Activated CD8-positive, alpha-beta memory T cell treated with anti-CD3 and anti-CD28 coated beads for 1 hour (primary cell): ENCODE measurements at places on chromosomes 3 and 15.
A peak's percentile ranks its signal among the peaks of the same experiment; 100 is the strongest.

DNA sequence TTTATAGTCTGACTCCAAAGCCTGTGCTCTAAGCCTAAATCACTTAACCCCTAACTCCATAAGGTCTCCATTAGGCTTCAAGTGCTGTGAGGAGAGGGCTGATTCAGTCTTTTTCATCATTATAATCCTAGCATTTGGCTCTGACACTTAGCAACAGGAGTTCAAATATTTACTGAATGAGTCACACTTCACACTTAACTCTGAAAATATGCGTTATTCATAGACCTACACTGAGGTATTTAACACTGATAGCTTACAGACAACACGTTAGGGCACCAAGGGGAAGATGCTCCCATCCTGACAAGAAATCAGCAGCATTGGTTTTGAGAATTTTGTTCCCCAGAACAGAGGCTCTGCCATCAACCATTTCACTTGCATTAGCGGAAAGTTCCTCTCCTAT is 53.5 kb downstream of the MSL2 start:
- no peak for DNase-seq

- no peak for DNase-seq
Measured at GRCh38 chr3:144407335-144407734, 435.7 kb downstream of the DIPK2A start.

GRCh38 chr3:72763751-72764440 is 84.3 kb downstream of the SHQ1 start:
- no peak for DNase-seq

- DNase-seq: no peak
Measured at GRCh38 chr3:63955036-63955650, 43.0 kb upstream of the SCAANT1 start.

DNA sequence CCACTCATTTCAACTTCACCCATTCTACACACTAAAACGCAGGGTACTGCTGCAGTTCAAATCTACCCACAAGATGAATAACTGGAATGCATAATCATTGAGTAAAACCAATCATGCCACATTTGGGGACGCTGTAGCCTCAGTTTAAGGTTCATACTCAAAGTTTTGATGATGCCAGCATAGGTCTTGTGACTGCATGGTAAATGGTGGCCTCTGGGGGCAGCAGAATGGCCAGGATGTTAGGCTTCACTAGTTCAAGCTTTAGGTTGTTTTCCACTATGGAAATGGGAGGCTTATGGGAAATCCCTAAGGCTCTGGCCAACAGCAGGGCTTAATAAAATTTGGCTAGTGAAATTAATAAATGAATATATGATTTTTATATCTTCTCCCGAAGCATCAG is 104.3 kb upstream of the TSC22D2 start:
- DNase-seq: no peak

DNA sequence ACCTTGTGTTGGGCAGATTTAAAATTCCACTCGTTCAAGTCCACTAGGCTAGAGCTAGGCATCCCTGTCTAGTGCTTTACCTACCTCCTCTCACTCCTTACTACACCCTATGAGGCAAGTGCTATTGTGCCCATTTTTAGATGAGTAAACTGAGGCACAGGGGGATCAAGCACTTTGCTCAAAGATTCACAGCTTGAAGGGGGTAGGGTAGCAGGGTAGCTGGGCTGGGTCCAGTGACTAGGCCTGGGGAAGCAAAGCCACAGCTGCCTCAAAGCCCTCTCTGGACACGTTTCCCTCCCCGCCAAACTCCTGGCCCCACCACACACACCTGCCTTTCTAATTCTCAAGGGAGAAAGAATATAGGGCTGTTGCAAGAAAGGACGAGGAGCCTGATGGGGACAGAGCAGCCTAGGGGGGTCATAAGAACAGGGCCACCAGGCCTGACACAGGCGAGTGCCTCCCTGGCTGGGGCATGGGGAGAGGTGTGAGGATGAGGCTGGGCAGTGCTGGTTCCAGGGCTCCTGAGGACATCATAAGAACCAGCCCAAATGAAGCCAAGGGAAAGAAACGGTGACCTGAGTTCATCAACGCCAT is 34.8 kb upstream of the SFMBT1 start:
- no peak for DNase-seq

DNA sequence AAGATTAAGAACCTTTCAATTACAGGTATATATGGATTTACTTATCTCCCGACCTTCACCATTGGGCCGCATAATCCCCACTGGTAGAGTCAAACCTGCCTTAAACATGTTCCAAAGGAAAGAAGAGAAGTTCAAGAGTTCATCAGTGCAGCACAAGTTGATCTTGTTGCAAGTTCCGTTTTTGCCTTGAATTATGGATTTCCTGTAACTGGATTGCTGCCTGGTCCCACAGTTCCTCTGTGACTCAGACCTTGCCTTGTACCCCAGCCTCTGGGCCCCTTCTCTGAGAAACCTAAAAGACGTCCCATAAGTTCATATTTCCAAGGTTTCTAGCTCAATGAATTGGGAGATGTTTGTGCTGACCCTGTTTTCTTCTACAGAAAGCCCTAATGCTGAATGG is 112.5 kb upstream of the THBS1 start:
- no peak for DNase-seq

DNA sequence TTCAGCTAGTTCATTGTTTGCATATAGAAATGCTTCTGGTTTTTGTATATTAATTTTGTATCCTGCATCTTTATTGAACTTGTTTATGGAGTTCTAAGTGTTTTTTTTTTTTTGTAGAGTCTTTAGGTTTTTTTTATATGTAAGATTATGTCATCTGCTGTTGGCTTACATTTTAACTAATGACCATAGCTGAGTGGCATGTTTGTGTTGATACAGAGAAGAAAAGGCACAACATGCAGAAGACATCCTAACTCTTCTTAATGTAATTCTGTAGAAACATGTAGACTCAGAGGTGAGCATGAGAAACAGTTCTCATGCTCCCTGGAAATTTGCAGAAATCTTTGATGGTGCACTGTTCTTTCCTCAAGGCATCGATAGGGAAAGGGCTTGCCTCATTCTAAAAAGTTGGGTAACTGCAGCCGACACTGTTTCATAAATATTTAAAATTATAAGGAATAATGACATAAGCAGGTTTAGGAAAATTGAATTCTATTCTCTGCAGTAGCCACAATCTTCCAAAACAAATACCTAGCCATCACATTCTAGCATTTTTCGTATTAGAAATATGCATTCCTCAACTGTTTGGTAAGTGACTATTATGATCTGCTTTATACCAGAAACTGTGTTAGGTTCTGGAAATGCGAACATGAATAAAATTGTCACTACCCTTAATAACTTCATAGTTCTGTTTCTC is 499.6 kb upstream of the KCNMB2 start:
- no peak for DNase-seq

DNA sequence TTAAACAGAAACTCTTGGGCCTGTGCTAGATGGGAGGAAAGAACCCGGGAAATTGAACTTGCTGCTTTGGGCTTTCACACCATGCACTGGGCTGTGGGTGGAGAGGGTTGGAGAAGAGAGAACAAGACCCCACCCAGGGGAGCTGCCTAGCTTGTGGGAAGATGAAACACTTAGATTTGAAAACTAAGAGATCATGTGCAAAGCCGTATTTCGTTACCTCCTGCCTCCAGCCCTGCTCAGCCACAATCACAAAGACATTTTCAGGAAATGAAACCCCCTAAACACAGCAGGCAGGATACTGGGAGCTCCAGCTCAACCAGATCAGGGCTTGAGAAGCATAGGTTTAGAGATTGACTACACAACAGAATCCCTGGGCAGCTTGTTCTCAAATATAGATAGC is 183.0 kb upstream of the C2CD4B start:
- DNase-seq: no peak

DNA sequence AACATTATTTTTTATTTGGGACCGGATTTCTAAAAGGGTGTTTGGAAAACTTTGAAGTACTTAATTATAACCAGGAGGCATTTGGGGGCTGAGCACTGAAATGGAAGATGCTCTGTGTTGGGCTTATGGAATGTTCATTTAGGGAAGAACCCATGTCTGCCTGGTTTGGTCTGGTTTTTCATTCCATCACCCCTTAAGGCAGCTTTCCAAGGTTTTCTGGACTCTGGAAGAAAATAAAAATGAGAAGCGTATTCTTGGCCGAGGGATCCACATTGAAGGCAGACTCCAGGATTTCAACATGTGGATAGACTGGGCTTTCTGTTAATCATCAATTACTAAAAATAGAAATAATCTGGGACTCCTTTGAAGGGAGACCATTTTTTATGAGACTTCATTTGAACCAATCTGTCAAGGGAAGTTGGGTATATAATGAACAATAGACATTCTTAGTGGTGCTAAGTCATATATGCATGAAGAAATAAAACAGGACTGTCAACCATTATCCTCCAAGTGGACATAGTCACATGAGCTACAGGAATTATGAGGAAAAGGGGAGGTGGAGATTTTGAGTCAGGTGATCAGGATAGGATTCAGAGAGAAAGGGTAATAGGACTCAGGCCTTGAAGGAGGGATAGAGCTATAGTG is 270.5 kb upstream of the ADAMTS9 start:
- DNase-seq: no peak

GRCh38 chr3:30475038-30475808 is 131.2 kb upstream of the TGFBR2 start:
- DNase-seq: no peak

- DNase-seq: peak; percentile 46
Measured at GRCh38 chr3:183513046-183513706, 42.3 kb downstream of the KLHL6 start.

DNA sequence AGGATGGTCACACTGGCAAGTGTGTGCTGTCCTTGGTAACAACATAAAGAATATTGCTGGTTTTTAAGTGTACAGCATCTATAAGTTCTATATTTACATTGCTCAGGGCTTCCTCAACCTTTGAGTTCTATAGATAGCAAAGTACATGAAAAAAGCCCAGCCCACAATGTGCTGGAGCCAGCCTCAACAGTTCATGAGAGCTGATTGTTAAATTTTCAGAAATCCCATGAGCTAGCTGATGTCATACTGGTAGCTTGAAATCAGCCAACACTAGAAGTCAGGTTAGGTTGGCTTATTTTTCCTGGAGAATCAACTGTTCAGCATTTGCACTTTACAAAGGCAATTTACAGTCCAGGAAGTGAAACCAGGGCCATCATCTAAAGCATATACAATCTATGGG is 102.8 kb downstream of the STRIT1 start:
- no peak for DNase-seq

- DNase-seq: no peak
Measured at GRCh38 chr3:188090620-188091309, 63.2 kb upstream of the LPP start.

DNA sequence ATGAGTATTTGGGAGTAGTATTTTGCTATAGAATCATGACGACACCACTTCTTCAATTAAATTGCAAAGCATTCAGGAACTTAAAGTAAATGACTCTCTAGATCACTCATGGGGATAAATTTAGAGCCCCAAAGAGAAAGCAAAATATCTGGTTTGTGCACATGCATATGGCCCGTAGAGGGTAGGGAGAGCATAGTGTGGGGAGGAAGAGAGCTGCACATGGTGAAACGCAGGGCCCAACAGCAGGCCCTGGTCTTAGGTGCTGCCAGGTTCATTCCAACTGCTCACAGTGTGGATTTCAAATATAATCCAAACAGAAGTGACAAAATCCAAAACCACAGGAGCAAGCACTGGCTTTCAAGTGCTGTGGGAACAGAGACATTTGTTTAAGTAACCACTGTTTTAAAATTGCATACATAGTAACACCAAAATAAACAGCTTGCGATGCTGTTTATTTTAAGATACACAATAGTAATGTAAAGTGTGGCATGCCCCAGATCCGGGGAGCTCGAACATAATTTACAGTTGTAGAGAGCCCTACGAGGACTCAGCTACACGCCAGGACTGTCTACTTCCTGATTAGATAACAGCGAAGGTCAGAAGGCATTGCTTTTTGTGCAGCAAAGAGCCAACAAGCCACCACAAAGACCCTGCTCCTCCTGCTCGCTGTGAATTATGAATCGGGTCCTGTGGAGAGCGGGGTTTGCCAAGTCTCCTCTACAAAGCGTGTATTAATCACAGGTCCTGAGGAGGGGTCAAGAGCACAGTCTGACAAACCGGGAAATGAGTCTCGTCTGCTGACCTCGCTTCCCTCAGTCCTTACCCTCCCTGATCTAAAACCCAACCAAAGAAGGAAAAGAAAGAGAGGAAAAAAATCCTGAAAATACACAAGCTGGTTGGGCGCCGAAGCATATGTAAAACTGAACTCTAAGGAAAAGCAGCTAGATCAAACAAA is 80.6 kb downstream of the MEIS2 start:
- DNase-seq: no peak

GRCh38 chr15:99092554-99093172 is 12.2 kb upstream of the SYNM start:
- DNase-seq: no peak
